ENCODE measurements at places on chromosomes 12 and 14.

- DNase-seq: peak; percentile 88
These were observed 3.8 kb upstream of the CACNB3 start for GRCh38 chr12:48814262-48815125.

DNA sequence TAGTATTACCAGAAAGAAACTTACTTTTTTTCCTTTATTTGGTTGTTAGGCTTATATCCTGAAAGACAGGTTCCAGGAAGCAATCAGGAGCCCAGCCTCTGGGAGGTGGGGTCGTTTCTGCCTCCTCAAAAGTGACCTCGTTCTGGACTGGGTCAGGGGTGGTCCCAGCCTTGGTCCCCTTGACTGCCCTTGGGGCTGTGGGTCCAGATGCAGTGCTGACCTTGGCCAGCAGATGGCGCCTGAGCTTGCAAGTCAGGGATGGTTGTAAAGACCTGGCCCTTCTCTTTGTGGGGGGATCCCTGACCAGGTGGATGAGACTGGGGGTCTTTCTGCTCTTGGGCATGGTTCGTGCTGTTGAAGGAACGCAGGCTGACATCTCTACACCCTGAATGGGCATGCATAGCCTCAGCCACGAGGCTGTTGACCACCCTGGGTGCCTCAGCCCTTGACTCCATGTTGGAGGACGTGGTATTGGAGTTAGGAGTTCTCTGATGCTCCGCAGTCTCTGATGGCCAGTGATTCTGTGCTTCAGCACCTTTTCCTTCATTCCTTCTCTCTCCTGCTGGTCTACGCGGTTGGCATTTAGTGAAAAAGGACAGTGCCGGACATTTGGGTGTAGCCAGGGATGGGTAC lies 62.4 kb downstream of the ADCK1 start:
- peak; percentile 90 for DNase-seq

DNA sequence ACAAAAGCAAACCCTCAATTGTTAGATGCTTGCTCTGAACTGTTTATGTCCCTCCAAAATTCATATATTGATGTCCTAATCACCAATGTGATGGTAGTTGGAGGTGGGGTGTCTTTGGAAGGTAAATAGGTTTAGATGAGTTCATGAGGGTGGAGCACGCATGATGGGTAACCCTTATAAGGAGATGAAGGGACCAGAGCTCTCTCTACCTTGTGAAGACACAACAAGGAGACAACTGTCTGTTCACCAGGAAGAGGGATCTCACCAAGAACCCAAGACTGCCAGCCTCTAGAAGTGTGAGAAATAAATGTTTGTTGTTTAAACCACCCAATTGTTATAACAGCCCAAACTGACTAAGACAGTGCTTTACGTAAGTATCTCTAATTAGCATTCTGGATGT lies 27.0 kb downstream of the DHRS2 start:
- DNase-seq: no peak

DNA sequence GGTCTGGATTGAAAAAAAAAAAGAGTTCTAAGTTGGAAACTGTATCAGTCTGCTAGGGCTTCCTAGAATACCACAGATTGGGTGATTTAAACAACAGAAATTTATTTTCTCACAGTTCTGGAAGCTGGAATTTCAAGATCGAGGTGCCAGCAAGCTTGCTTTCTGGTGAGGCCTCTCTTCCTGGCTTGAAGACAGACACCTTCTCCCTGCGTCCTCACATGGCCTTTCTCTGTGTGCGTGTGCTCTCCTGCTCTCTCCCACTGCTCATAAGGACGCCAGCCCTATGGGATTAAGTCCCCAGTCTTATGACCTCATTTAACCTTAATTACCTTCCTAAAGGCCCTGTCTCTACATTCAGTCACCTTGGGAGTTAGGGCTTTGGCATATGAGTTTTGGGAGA lies 215.5 kb downstream of the PIK3C2G start:
- no peak for DNase-seq

DNA sequence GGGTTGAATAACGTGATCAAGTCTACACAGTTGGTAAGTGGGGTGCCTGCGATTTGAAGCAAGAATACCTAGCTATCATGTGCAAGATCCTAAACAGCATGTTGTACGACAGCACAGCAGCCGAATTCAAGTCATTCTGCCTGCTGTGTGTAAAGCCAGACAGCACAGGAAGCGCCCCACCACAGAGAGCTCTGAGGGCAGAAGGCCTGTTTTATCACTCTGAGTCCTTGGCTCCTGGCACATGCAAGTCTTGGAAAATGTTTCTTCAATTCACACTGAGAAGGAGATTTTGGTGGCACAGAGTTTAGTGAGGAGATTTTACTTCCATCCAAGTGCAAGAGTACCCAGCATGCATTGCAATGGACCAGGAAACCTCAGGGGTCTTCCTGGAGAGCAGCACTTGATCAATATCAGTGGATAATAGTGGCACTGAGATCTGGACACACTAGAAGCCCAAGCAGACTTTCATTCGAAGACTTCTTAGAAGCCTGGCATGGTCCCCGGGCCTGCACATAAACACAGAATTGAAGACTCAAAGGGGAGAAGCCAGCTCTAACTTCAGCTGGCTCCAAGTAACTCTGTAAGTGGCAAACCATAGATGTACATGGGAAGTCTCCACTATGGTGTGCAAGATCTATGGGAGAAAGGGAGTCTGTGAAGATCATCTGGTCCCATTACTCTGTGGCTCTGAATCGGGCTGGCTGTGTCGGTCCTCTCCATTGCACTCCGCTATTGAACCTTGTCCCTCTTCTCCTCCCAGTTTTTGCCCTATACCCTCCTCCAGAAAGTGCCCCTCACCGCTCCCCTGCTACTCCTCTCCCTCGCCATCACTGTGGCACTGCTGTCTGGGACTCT lies 1.5 kb upstream of the KRT1 start:
- DNase-seq: no peak

Measured in omental fat pad (tissue), 4 donors.